Bronchial smooth muscle cell (primary cell): ENCODE measurements at places on chromosomes 3 and 15. TPM values are rescaled to one million over a fixed set of nuclear protein-coding genes. Genes with fewer than 3 reads are reported as not detected.

PAK6 gene
- total RNA-seq = under 0.01 and 0.16 TPM in 2 replicates

EPHA3 gene
- 0.09 and 0.16 TPM in 2 replicates for total RNA-seq

UBP1 gene
- 25.8 and 33.6 TPM in 2 replicates for total RNA-seq

SCG5 gene
- 12.5 and 24.3 TPM in 2 replicates for total RNA-seq

CCR8 gene
- not detected in 2 replicates for total RNA-seq

EPHA6 gene
- total RNA-seq = 0.26 TPM in 1 of 2 replicates, not detected in the other

C3orf85 gene
- total RNA-seq = not detected in 2 replicates

PRTG gene
- 0.47 and 1.2 TPM in 2 replicates for total RNA-seq

MYL3 gene
- total RNA-seq = 0.09 TPM in 1 of 2 replicates, not detected in the other

C2CD4A gene
- total RNA-seq = not detected in 2 replicates

BTLA gene
- total RNA-seq = 0.16 TPM in 1 of 2 replicates, not detected in the other

SLC24A5 gene
- not detected in 2 replicates for total RNA-seq

FRMD4B gene
- under 0.01 and 0.16 TPM in 2 replicates for total RNA-seq

RASGRP1 gene
- not detected in 2 replicates for total RNA-seq

ITIH4 gene
- total RNA-seq = 1.7 and 3.0 TPM in 2 replicates

HRG gene
- not detected in 2 replicates for total RNA-seq

SLC51A gene
- not detected in 2 replicates for total RNA-seq

OPA1 gene
- 53.4 and 64.8 TPM in 2 replicates for total RNA-seq

PATL2 gene
- total RNA-seq = 1.4 and 1.6 TPM in 2 replicates

CCDC39 gene
- under 0.01 and 0.52 TPM in 2 replicates for total RNA-seq
